CD4-positive, CD25-positive, alpha-beta regulatory T cell (primary cell): ENCODE measurements at places on chromosomes 2 and 18.
A peak's percentile ranks its signal among the peaks of the same experiment; 100 is the strongest.

DNA sequence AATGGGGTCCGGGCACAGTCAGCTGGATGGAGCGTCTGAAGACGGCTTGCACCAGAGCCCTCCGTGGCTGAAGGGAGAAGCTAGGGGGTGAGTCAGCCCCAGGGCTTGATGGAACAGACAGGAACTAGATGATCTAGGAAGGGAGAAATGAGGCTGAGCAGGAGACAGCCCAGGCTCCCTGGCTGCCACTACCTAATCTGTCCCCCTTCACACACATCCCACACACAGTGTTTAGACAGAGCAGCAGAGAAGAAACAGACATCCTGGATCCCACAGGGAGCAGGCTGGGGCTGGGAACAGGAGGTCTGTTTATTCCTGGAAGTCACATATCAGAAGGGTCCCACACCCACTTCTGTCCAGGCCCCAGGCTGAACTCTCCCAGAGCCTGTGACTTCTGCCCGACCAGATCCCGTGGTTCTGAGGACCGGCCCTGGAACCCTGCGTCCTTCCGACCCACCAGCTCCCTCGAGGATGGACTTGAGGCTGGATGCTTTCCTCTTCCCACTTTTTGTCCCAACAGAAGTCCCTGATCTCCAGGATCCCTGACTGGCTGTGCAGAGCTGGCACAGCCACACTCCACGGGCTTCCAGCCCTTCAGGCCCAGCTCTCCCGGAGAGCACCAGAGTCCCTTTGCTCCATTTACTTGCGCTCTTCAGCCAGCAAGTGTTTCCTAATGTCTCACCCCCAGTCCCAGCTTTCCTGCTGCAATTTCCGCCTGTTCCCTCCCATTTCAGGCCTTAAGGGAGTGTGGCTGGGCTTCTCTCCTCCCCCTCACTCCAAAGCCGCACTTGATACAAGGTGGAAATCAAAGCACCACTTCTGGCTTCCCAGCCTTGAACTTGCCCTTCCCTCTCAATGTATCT is 1.5 kb upstream of the GPBAR1 start:
- no peak for DNase-seq

DNA sequence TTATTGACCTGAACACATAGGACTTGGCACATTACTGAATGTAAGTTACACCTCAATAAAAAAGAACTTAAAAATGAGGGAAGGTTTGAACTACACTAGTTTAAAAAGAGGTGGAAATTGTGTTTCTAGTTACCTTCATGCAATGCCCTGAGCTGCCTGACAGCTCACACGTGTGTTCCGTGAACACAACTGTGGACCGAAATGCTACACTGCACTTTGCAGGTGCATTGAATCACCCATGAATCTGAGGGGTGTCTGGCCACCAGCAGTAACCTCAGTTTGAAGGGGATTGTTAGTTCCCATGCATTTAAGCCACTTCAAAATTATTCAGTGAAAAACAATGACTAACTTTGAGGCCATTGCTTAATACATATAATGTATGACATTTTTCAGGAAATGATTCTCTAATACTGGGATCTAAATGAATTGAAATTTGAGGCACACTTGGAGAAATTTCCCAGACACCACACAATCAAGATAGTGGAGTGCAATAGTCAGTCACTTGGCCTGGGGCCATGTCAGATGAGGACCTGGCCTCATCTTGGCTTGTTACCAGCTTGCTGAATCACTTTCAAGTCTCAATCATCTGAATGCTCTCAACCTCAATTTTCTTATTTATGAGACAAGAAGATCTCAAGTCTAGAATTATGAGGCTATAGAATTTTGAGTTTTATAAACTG is 59.3 kb downstream of the MYL12B start:
- DNase-seq, result no peak

- no peak for DNase-seq
Observed at GRCh38 chr2:66571918-66572317, 137.0 kb downstream of the MEIS1 start.

GRCh38 chr2:40098786-40099470 is 319.9 kb upstream of the THUMPD2 start:
- no peak for DNase-seq

GRCh38 chr2:217418544-217418943 is 558.7 kb upstream of the TNP1 start:
- DNase-seq, result no peak

DNA sequence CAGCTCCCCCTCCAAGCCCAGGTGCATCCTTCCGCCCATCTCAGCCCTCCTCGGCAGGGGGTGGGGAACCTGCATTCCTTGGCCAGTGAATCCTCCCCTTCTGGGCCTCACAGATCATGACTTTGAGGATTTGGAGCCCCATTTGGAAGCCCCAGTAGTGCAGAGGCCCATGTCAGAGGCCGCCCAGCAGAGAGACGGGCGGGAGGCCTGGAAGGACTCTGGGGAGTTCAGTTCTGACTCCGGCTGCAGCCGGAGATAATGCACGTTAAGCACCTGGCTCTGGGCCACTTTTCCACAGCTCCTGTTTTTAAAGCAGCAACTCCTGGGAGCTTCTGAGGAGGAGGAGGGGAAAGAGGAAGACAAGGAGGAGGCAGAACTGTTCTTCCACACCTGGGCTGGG is 14.9 kb downstream of the ATOH8 start:
- no peak for DNase-seq

DNA sequence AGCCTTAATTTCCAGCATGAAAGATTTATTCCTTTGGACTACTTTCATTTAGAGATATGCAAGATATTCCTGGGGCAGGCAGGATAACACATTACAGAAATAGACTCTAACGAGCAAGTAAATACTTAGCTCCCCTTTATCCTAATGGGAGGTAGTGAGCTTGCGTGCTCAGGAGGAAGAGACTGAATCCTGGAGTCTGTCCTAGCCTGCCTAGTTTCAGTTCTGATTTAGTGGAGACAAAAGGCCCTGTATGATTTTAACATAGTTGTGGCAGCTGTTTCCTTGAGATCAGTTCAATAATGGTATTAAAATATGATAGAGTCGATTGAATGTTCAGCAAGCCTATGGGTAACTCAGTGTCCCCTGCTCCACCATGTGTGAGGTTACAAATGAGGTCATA is 109.5 kb downstream of the FMNL2 start:
- DNase-seq, result no peak

DNA sequence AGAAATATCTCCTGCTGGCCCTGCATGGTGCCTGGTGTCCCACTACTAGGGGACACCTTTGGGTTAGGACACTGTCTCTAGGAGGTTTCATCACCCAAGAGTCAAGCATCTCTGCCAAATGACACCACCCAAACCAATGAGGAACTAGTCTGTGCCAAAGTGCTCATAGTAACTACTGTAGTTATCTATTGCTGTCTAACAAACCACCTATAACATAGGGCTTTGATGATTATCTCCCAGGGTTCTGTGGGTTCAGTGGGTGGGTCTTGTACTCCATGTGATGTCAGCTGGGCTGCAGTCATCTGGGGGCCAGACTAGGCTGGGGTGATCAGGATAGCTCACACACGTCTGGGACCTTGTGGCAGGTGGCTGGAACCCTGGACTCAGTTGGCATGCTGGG is 59.8 kb downstream of the EPAS1 start:
- no peak for DNase-seq

DNA sequence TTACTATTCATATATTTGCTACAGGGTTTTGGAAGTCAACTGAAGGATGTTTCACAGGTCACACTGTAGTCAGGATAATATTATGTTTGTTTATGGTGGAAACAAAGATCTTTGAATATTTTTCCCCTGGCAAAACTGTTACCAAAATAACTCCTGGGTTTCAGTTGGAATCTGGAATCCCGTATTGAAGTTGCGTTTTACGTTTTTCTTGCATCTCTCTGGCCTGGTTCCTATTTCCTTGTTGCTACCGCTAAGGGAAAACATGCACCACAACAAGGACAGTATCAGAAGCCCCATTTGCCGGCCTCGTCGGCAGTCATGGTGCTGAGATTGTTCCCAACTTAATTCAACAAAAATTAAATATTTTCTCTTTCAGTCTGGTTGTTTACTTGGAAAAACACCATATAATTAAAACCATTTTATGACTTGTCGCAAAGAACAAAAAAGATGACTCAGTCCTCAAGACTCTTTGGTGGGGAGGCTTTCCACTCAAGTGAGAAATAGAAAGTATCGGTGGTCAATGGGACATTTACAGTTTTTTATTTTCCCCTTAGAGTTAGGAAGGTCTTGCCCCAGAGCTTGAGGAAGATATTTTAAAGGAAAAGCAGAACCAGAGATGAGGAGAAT is 42.3 kb downstream of the EN1 start:
- DNase-seq, result no peak

- no peak for DNase-seq
Observed at GRCh38 chr2:10293603-10294002, 9.1 kb upstream of the HPCAL1 start.

- peak; percentile 68 for DNase-seq
Observed at GRCh38 chr2:196160101-196160500, 11.3 kb downstream of the STK17B start.

DNA sequence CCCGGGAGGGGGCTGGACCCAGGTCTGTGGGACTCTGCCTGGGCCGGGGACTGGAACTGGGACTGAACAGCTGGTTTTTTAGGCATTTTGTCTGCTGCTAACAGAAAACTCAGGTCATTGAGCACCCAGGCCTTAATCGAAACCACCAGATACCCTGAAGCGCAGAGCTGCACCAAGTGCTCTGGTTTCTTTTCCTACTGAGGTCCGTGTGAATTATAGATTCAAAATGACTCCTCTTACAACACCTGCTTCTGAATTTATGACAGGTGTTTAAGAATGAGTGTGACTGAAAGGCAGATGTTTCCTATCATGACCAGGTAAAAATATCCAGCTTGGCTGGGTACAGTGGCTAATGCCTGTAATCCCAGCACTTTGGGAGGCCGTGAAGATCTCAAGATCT is 47.8 kb downstream of the TRAPPC12 start:
- no peak for DNase-seq

DNA sequence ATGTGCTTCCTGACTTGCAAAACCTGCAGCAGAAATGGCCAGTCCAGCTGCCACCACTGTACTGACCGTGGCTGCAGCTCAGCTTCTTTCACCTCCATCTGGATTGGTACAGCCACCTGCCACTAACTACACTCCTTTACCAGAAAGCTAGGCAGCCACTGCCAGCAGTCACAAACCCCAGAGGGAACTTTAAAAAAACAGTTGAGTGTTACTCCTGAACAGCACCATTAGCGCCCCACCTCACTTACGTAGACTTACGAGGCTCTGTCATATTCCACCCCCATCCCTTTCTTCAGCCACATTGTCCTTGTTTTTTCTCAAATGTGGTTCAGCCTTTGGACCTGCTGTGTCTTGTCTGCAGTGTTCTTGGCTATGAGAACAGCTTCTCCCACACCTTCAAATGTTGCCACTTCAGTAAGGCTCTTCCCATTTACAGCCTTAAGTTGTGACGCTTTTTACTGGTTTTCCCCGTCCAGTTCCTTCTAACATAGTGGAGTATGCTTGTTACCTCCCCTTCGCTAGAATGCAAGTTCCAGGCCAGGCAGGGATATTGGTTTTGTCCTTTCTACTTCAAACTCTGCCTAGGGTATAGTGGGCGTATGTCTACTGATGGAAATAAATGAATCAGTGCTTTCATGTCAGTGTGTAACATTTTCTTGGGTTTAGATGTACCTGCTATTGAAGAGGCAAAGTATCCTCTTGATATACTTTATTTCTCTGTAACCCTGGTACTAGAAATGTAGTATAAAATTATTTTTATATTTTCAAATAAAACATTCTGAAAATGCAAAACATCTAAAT is 17.0 kb downstream of the HNRNPA3 start:
- no peak for DNase-seq

- no peak for DNase-seq
Observed at GRCh38 chr2:221851531-221852045, 279.5 kb upstream of the EPHA4 start.

- DNase-seq, result no peak
Observed at GRCh38 chr2:189570570-189571031, 10.0 kb downstream of the SLC40A1 start.

GRCh38 chr2:205755923-205756322 is 73.6 kb downstream of the NRP2 start:
- no peak for DNase-seq

DNA sequence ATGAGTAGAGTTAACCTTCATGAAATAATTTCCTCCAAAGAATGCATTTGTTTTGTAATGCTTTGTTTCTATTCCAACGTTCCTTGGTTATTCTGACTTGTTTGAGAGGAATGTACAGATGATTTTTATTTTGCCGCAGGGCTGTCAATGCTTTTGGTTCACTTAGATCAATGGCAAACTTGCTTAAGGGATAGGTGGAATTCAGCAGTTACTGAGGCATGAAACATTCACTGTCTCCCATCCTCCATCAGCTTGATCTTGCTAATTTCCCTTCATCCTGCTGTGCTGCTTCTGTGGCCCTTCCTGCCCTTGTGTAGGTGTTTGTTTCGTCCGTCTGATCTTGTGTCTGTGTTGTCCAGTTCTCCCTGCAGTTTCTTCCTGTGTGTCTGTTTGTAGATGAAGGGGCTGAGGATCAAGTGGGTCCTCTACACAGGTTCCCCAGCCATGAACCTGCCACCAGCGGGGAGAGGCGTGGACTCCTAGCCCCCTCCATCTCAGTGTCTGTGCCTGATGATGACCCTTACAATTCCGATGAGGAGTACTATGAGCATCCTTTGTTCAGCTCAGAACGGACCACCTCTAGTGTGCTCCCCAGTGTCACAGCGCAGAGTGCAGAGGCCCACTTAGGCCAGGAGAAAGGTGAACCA is 84.2 kb upstream of the UNC80 start:
- no peak for DNase-seq

DNA sequence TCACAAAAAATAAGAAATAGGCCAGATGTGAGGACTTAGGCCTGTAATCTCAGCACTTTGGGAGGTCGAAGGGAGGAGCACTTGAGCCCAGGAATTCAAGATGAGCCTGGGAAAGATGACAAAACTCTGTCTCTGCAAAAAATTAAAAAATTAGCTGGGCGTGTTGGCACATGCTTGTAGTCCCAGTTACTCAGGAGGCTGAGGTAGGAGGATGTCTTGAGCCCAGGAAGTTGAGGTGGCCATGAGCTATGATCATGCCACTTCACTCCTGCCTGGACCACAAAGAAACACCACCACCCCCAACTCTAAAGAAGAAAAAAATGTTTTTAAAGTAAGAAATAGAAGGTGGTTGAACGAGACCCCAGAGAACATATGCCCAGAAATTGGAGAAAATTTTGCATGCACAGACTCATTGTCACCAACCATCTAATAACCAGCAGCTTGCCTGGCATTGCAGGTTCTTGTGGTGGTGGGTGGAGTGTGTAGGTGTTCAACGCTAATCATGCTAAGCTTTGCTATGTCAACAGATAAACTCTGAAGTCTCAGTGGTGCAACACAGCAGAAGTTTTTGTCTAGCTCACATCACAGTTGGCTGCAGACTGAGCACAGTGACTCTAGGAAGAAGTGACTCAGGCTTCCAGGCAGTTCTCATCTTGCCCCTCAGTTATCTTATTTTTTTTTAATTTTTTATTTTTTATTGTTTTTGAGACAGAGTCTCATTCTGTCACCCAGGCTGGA is 18.6 kb downstream of the ARL4C start:
- DNase-seq, result no peak
